ENCODE measurements at places on chromosomes 3 and 15.
A peak's percentile ranks its signal among the peaks of the same experiment; 100 is the strongest.

DNA sequence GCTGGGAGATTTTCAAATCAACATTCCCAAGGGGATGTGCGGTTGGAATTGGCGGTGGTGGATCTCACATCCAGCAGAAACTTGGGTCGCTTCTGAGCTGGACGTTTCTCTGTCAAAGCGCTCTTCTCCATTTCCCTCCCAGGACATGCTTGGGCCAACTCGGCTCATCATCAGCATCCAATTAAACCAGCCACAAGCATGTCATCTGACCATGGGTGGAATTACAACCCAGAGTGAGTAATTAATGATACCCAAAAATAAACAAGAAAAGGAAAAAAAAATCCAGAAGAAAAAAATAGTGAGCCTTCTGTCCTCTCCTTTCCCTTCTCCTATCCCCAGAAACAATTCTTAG, 111.2 kb downstream of the XXYLT1 start:
- DNase-seq: peak; percentile 23

DNA sequence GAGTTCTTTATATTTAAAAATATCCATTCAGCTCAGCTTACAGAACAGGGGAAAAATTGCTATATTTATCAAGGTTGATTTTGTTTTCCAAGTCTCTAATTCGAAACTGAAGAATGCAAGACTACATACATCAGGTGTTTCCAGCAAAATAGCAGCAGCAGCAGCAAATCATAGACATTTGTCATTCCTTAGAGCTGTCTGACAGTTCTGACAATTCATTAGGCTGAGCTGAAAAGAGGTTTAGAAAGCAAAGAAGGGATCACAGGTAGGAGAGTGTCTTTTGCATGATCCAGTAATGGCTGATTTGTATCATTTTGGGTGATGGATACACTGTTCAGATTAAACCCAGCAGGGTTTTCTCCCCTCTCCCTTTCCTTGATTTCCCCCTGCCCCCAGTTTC, 545.7 kb downstream of the MCTP2 start:
- no peak for DNase-seq

GRCh38 chr3:52015438-52016228, 19.9 kb upstream of the RPL29 start:
- DNase-seq: no peak

DNA sequence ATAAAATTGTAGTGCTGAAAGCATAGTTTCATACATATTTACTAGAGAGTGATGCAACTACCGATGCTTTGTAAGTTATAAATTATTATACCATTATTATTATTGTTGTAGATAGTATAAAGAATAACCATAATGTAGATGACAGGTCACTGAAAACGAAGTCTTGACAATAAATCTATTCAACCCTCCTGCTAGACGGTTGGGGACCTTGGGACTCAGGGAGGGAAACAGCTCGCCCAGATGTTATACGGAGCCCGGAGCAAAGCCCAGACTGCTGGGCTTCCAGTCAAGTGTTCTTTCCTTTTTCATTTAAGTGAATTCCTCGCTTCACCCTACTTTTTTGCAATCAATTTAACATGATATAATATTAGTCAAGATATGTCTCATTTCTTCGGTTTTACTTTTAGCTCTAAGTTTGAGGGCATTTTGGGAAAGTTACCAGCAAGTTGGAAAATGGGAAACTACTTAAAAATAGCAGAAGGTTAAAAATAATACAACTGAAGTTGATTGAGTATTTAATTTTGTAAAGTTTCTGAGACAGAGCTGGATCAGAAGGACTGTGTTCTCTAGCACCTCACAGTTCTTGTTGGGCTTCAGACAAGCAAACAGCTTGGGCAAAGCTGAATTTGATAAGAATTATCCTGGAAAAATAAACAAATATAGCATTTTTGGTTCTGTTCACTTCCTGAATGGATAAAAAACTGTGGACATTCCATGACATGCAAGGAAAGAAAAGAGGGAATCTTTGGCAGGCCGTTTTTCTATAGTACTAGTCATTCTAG, 173.4 kb upstream of the TP63 start:
- no peak for DNase-seq

DNA sequence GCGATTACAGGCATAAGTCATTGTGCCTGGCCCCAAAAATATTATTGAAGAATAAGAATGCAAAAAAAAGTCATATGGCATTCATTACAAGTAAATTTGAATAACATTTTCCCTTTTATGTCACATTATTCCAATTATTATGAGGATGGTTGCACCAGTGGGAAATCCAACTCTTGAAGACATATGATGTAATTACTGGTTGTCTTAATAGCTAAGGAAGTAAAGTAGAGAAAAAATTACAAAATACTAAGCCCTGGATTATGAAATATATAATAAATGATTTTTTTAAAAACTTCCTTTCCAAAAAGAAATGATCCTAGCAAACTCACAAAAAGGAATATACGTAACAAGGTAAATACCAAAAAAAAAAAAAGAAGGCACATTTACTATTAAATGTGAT, 98.9 kb downstream of the FMN1 start:
- no peak for DNase-seq

DNA sequence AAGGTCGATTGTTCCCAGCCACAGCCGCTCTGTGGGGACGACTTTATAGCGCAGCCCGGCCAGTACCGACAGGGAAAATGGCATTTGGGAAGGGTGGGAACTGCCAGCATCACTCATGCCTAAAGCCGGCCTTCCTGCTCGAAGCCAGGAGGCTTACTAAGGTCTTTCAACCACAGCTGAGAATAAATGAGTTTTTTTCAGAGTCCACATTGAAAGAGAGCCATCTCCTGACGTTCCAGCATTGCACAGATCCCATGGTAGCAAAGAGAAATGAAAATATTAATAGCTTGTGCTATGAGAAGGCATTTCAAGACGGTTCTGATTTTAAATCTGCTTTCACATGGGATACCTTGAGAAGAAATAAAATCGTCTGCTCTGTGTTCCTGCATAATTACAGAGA, 230.2 kb upstream of the IGF1R start:
- DNase-seq: no peak

GRCh38 chr3:77372634-77373346, 332.9 kb downstream of the ROBO2 start:
- DNase-seq: no peak

DNA sequence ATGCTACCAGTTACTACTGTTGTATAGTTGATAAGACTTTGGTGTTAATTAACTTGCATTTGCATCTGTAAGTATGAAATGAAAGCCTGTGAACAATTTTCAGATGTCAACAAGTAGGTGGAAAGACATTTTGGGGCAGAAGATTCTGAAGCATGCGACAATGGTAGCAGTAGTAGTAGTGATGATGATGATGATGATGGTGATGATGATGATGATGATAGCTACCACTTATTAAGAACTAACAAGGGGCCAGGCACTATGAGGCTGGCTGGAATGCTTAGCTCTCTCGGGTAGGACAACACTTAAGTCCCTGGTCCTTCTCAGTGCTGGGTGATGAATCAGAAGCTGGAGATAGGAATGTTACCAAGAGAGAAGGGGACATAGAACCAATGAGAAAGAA, 333.4 kb upstream of the IL12A start:
- DNase-seq: no peak

GRCh38 chr3:124847051-124847450, 40.1 kb downstream of the ITGB5 start:
- no peak for DNase-seq

- DNase-seq: peak; percentile 29
Measured at GRCh38 chr3:194450341-194450740, 36.5 kb downstream of the ATP13A3 start.

DNA sequence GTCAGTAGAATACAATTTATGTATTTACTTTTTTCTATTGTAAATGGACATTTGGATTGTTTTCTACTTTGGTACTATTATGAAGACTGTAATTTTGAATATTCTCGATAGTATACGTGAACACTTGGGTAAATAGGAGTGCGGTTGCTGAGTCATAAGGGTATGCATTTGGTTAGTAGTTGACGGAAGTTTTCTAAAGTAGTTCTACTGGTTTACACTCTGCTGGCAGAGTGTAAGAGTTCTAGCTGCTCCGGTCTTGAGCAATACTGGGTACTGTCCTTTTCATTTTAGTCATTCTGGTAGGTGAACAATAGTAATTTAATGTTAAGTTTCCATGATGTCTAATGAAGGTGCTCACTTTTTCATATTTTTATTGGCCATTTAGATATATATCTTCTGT, 70.0 kb downstream of the MEF2A start:
- DNase-seq: no peak

- DNase-seq: no peak
Measured at GRCh38 chr3:183212096-183212495, 41.0 kb upstream of the B3GNT5 start.

- no peak for DNase-seq
Measured at GRCh38 chr3:181730316-181730715, 18.6 kb downstream of the SOX2 start.

DNA sequence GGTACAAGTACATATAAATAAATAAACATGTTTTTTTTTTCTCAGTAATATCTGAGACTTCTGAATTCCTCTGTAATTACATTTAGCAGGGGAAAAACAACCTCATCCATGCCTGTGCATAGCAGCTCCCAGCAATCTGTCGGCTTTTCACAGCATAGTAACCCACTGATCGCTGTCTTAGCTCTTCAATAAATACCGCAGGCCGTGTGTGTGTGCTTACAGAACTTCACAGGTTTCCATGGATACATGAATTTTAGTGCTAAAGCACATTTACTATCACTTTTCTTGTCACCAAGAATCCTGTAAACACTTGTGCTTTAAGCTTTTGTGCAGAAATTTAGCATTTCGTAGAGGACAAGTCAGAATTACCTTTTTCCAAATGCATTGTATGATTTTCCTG, 4.0 kb upstream of the PLAAT1 start:
- DNase-seq: no peak

DNA sequence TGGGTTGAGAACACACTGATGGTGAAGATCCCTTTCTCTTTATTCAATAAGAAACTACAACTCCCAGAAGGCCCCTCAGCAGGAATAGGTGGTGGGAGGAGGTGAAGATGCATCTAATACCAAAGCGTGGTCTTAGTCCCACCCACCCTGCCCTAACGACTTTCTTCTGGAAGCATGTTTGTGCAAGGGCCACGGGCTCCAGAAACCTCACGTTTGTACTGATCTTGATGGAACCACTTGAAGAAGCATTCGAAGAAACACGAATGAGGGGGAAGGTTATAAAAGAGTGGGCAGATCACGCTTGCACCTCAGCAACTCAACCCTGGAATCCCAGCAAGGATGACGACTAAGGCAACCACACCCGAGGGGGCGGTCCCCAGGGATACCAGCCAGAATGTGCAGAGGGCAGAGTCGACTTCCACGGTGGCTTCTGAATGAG, 10.6 kb upstream of the SLC25A36 start:
- peak; percentile 17 for DNase-seq

Data from ELR (cell line).